Breast epithelium (tissue), 4 donors: ENCODE measurements at places on chromosomes 4 and X. TPM values are rescaled to one million over a fixed set of nuclear protein-coding genes. Genes with fewer than 3 reads are reported as not detected.

DNA sequence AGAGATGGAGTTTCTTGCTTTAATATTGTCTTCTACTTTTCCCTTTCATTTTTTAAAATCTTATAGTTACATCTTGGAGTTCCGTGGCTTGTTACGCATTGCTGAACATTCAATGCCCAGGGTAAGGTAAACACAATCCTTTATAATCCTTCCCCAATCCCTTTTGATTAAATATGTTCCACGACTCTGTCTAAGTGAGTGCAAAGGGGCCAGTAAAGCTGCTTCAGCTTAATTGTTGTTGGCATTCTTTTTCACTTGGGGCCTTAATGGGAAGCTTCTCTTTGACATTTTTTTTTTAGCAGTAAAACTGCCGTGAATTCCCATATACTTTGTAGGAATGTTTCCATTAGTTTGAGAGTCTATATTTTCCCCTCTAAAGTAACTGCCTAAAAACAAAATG is 1028.1 kb downstream of the C4orf33 start:
- DNase-seq = no peak

The PCDH10 gene
- total RNA-seq = 0.33 TPM

DNA sequence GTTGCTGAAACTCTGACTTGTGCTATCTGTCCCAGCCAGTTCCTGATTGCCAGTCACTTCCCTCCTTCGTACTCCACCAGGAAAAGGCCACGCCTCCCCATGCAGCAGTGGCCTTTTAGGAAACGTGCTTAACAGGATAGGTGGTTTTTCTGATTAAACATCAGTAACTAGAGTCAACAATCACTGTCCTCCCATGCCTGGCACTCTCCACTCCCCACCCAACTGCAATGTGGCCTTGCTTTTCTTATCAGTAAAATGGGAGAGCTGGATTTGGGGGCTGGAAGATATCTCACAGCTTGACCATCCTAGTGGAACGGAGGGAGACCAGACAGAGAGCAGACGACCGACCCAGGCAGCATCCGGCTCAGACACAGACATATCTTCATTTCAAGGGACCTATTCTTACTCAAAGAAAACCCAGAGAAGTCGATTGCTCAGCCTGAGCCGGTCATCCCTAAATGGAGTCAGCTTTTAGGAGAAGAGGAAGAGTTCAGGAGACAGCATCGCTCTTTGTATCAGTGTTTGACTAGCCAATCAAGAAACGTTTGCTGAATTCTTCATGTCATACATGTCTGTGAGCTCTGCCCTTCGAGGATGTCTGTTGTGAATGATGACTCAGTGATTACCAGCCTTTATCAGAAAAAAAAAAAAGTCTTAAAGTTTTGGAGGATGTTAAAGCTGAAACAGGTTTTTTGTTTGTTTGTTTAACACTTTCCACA is 12.7 kb upstream of the UBA6 start:
- DNase-seq = no peak

DNA sequence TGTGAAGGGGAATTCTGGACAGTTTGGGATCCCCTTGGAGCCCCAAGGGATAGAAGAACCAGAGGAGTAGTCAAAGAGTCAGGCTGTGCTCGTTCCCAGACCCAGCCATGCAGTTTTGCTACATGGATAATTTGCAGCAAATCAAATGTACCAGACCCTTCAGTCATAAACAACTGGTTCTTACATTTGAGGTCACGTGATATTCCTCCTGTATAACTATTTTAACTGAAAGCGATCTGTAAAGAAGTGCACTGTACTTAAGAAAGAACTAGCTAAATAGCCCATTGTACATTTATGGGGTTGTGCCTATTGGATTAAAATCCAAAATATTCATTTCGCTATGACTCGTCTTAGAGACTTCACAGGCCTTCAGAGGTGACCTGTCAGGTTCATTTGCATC is 550.2 kb upstream of the TENM3 start:
- DNase-seq = no peak
